GM12891 (cell line): ENCODE measurements at places on chromosomes 7 and 10.
A peak's percentile ranks its signal among the peaks of the same experiment; 100 is the strongest.

GRCh38 chr7:75876126-75876881 is 2.5 kb upstream of the RHBDD2 start:
- no peak for DNase-seq

DNA sequence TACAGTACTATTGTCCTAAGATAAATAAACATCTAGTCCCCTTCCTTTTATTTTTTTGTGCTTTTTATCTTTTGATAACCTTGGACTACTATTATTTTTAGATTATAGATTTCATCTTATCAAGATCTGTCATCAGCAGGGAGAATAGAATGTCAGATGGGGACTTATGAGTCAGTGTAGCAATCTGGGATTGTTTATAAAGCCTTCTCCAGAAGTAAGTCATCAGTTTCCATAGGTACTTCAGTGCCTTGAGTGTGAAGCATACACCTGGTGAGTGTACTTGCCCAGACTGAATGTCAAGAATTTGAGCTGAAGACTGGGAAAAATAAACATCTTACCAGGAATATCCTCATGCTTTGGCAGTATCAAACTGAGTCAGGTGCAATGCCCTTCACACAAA is 2.1 kb downstream of the CASD1 start:
- no peak for DNase-seq

DNA sequence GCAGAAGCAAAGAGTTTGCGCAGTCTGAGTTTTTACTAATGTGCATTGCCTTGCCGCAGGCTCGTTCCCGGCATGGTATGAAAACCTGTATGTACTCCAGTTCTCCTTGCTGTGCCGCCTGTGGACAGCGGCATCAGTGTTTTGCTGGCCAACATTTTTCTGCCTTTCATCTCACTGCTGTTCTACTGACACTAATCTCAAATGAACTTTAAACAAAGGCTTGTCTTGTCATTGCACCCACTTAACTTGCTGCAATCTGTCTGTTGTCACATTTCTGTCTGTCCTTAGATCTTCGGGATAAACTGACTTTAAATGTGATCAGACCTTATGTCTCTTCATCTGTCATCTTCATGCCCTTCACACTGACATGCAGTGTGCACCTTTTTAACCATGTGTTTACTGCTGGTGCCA is 71.7 kb upstream of the ZNRF2 start:
- DNase-seq: no peak

DNA sequence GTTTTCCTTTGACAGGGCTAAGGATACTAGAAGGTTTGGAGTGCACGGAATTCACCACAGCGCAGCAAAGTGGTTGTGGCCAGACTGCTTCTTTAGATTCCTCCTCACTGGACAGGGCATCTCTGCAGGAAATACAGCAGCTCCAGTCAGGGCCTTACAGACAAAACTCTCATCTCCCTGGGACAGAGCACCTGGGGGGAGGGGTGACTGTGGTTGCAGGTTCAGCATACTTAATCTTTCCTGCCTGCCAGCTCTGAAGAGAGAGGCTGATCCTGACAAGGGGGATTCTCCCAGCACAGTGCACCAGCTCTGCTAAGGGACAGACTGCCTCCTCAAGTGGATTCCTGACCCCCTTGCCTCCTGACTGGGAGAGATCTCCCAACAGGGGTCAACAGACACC is 1257.9 kb downstream of the NXPH1 start:
- no peak for DNase-seq

DNA sequence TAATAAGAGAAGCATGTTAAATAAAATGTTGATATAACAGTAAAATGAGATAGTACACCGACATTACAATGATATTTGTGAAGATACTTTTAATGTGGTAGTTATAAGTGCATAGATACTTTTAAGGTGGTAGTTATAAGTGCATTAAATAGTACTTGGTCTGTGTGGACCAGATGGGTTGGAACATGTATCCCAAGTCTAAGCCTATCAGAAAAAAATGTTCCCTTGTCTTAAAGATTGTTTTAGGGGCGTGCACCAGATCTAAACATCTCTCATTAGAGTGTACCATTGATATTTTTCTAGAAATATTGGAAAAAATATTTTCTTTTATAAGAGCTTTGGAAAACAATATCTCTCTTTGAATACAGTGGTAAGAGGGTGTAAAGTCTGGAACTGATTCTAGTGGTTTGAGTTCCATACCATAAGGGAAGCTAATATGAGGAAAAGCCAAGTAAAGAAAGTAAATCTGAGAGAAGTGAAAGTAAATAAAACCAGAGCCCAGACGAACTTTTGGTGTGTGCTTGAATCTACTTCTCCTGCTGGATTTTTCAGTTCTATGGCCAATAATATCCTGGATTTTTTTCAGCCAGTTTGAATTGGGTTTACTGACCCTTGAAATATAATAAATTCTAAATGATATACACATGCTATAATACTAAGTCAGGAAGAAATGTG is 175.3 kb downstream of the MBL2 start:
- DNase-seq: no peak

DNA sequence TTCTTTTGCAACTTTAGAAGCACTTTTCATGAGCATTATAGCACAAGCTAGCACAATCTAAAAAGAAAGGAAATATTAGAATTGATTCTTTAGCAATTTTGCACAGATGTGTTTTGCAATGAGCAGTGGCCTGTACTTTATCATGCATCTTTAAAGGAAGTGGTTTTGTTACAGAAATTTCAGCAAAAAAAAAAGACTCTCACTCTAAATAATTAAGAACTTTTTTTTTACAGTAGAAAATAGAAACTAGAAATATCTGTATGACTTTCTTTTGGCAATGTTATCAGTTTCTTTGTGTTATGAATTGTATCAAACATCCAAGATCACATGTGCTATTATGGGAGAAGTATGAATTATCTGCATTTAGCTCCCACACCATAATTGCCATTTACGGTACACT is 195.7 kb upstream of the KLF6 start:
- no peak for DNase-seq

DNA sequence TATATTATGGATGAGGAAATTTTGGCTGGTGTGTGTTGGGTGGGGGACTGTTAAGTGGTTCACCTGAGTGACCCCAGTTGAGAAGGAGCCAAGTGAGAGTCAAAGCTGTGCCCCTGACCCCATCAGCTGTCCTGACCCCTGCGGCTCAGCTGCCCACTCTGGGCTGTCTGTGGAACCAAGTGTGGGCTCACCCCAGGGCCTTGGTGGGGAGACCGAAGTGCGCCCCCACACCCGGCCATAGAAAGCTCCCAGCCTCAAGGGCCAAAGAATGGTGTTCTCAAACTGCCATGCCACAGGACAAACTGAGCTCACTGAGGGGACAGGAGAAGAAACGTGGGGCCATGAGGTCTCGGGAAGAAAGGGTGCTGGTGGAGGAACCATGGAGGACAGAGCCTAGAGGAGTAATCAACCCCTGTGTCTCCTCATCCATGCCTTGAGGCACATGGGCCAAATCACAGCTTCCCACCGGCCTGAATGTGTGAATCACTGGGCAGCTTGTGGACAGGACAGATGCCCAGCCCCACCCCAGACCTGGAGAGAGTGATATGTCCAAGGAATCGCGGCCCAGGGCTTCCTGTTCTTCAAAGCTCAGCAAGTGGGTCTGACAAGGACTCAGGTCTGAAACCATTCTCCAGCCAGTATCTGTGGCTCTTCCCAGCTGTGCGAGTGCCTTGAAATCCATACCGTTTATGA is 86.2 kb upstream of the CACUL1 start:
- no peak for DNase-seq

GRCh38 chr10:48773580-48773979 is 88.9 kb downstream of the WDFY4 start:
- no peak for DNase-seq

DNA sequence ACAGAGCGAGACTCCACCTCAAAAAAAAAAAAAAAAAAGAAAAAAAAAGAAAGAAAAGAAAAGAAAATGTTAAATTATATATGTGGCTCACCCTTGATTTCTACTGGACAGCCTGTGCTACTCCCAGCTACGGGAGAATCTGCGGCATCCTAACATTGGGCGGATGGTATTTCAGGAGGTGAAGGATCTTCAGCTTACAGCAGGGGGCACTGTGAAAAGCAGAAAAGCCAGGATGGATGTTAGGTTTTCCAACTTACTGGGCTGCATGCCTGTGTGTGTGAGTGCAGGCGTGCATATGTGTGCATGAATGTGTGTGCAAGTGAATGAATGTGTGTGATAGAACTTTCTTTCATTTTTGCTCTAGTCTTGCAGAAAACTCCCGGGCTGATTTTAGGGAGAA is 1066.5 kb downstream of the TYW1 start:
- DNase-seq: no peak

DNA sequence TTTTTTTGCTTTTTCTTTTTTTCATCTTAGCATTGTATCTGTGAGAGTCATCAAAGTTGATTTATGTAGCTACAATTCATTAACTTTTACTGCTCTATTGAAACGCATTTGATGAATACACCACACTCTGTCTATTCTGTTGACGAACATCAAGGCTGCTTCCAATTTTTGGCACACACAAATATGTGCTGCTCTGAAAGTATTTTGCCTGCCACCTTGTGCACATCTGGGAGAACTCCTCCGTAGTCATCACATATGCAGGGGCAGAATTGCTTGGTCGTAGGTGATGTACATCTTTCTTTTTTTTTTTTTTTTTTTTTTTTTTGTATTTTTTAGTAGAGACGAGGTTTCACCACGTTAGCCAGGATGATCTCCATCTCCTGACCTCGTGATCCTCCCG is 796.8 kb downstream of the KCNMA1 start:
- no peak for DNase-seq

DNA sequence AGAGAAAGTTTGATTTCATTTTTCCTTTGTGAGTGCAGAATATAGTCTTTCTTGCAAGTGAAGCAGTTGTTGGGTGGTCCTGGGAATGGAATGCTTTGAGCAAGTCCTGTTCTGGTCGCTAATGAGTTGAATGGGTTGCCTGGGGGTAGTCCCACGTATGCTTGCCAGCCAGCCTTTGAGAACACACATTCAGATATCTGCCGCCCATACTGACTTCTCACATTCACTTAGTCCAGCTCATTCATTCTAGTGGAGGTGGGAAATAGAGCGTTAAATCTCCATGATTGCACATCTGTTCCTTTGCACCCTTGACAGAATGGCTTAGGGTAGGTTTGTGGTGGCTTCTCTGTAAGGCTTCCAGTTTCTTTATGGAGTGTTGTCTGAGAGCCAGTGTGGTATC is 256.6 kb downstream of the SORCS3 start:
- DNase-seq: no peak

GRCh38 chr7:90025771-90026170 is 128.5 kb upstream of the STEAP1 start:
- DNase-seq: no peak

- DNase-seq: no peak
Measured at GRCh38 chr10:45585131-45585530, 87.4 kb downstream of the ZFAND4 start.

DNA sequence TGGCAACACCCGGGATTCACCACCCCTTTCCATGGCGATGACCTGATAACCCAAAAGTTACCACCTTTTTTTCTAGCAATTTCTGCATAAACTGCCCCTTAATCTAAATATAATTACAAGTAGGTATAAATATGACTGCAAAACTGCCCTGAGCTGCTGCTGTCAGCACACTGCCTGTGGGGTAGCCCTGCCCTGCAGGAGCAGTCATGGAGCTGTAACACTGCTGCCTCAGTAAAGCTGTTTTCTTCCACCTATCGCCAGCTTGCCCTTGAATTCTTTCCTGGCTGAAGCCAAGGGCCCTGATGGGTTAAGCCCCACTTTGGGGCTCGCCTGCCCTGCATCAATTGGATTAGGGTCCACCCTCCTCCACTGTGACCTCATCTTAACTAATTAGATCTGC is 368.8 kb downstream of the SFMBT2 start:
- no peak for DNase-seq

- DNase-seq: no peak
Measured at GRCh38 chr7:81709836-81710235, 60.0 kb downstream of the HGF start.

DNA sequence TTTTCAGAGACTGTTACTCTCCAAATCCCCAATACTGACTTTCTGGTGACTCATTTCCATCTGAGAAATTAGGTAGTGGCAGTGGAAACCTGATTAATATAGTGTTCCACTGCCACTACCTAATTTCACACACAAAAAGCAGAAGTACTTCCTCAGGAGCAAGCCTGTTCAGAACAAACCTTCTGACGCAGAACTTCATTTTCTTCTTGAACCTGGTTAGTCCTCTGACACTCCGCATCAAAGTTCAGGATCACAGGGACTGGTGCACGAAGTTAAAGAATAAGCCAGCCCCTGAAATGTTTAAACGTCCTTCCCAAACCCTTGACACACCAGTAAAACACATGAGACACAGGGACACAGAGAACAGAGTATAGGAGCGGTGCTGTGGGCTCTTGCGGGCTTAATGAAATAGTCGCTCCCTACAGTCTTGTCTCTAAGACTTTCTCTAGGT is 4.4 kb downstream of the WDR91 start:
- no peak for DNase-seq

- DNase-seq: peak; percentile 17
Measured at GRCh38 chr10:17257466-17258321, 29.7 kb downstream of the VIM start.

DNA sequence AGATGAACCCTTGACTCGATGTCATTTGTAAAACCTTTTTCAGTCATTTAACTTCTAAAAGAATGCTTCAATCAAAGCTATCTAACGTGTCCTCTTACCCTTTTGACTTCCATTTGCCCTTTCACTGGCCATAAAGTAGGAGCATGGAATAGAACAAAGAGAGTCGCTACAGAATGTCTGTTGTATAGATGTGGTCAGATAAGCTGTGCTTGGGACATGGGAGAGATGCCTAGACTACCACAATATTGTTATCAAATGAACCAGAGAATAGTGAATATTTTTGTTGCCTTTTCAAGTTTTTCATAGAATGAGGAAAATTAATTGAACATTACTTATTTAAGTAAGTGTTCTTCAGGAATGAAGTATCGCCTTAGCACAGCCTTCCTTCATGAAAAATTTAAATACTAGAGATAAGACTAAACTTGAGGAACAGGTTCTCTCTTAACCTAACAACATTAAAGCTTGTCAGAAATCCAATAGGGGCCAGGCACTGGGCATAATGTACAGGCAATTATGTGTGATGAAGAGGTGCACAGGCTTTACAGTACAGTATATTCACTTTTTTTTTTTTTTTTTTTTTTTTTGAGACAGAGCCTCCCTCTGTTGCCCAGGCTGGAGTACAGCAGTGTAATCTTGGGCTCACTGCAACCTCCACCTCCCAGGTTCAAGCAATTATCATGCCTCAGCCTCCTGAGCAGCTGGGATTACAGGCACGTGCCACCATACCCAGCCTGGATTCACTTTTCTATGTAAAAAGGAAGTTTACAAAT is 7.5 kb upstream of the KMT2E start:
- DNase-seq: no peak

DNA sequence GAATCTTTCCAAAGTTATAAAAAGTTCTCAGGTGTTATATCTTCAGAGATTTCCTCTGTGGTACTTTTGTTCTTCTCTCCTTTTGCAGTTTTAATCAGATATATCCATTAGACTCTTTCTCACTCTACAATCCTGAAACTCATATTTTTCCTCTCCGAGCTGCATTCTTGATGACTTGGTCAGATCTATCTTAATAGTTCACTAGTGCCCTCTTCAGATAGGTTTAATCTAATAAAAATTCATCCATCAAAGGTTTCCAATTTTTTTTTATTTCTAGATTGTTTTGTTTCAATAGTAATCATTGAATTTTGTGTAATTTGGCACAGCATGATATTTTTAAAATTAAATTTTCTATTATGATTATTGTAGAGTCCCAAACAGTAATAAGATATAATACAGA is 21.8 kb upstream of the DGKB start:
- DNase-seq: no peak

GRCh38 chr7:4675771-4676367 is 6.2 kb upstream of the FOXK1 start:
- DNase-seq: no peak

GRCh38 chr10:76558586-76558985 is 1079.0 kb downstream of the KCNMA1 start:
- no peak for DNase-seq

- no peak for DNase-seq
Measured at GRCh38 chr10:68792115-68792514, 35.2 kb upstream of the STOX1 start.
